ENCODE measurements at places on chromosomes 7 and 10. TPM values are rescaled to one million over a fixed set of nuclear protein-coding genes. Genes with fewer than 3 reads are reported as not detected.
A peak's percentile ranks its signal among the peaks of the same experiment; 100 is the strongest.

Gene PDGFA
- 42.4 TPM for total RNA-seq

Gene TET1
- 39.9 TPM for total RNA-seq

Gene FAM221A
- 15.9 TPM for total RNA-seq

Gene MSMB
- total RNA-seq = not detected

Gene NDUFB8
- total RNA-seq = 132 TPM

Gene TMEM270
- total RNA-seq = not detected

Gene TMEM273
- total RNA-seq = 2.4 TPM

- DNase-seq = peak; percentile 90
Observed at GRCh38 chr7:29989257-29989995, at the start of gene SCRN1. TSS of gene SCRN1 (minus strand) at chr7:29989801. CDS start at chr7:29969067, 20,734 bp downstream.

GRCh38 chr7:83494683-83495082 is 154.3 kb downstream of the SEMA3E start:
- no peak for DNase-seq

- DNase-seq = no peak
Observed at GRCh38 chr10:32318476-32318896, 28.5 kb downstream of the EPC1 start.

DNA sequence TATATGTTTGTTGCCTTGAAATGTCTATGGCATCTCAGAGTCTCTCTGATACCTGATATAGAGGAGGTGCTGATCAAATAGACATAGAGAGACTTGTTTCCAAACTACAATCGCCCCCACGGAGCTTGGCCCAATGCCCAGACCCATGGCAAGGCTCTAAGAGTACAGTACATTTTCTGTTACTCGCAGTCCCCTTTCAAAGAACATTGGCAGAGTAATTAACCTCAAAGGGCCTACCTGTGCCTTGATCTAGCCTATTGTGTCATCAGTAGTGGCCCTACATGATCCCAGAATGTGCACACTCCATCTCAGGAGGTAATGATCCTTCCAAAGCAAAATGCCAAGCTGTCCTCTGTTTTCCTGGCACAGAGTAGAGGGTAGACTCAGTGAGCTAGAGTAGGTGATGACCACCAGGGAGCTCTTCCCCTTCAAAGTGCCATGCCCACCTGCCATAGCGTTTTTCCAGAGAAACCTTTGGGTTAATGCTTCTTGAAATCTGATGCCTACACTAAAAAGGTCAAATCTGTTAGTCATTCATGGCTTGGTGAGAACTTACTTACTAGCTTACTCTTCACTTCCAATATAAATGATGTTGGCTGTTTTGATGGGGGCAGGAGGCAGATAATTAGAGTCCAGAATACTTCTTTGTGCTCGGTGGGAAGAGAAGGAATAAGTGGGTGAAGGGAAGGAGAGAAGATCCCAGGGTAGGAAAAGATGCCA is 41.2 kb upstream of the ACSL5 start:
- no peak for DNase-seq

- no peak for DNase-seq
Observed at GRCh38 chr10:35300063-35300699, 36.1 kb upstream of the CCNY start.

DNA sequence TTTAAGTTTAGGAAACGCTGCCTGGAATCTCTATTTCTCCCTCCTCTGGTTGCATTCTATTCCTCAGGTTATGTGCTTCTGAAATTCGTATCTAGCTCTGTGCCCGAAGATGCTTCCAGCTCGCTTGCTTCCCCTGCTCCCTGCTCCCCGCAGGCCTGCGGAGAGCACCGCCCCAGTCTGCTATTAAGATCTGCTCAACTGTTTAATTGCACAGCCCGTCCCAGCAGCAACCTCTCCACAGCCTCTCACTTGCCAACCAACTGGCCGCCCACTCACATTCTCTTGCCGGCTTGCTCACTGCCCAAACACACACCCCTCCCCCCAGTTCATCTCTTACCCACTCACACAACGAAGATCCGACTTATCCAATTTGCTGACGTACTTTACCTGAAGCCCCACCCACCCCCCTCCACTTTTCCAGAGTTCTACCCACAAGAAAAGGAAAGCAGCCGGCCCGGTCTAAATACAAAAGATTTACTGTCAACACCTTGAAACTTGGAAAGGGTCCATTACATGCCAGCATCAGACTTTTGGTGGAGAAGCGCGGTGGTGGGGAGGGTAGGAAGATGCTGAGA is 167.3 kb upstream of the KLF14 start:
- no peak for DNase-seq

DNA sequence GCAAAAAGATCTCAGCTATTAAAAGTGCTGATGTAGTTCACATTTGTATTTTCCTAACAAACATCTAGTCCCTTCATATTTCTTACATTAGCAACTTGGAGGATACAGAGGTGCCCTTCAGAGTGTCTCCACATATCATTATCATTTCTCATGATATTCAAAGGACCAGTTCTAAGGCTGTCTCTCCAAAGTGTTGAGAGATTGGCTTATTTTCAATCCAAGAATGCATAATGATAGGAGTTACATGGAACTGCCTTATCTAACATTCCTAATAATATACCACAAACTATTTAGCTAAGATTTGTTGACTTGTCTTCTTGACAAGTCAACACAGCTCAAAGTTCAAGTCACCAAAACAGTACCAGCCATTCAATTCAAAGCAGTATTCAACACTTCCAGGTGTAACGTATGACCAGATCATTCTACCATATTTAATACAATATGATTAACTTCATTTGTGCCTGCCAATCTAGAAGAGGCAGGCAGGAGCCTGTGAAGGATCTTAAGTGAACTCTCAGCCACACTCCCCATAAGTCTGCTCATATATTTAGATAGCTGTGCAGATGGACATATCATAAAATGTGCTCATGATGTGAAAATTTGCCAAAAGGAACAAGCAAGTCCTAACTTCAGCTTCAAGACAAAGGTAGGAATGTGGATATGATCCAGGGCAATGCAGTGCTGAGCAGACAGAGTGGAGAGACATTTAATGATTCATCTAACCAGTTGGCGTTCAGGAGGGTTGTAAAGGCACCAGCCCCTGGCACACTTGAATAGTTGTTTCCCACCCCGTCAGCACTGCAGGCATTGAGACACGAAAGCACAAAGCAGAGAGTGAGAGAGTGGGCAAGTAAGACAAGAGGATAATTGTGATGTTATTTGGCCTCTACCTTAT is 108.3 kb downstream of the MTERF1 start:
- DNase-seq = no peak

DNA sequence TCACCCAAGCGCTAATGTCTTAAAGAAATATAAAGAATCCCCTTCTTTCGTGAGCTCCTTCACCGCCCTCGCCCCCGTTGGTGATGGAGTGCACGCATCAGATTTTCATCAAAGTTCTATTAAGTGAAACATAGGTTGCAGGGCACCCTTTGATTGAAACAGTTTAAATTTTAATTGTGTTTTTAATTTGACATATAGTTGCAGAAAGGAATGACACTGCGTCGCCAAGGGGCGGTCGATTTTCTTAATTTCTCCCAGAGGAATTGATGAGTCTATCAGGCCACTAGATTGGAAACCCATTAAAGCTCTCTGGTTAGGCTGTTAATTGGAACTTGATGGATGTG is 4.1 kb upstream of the HMX2 start:
- no peak for DNase-seq

DNA sequence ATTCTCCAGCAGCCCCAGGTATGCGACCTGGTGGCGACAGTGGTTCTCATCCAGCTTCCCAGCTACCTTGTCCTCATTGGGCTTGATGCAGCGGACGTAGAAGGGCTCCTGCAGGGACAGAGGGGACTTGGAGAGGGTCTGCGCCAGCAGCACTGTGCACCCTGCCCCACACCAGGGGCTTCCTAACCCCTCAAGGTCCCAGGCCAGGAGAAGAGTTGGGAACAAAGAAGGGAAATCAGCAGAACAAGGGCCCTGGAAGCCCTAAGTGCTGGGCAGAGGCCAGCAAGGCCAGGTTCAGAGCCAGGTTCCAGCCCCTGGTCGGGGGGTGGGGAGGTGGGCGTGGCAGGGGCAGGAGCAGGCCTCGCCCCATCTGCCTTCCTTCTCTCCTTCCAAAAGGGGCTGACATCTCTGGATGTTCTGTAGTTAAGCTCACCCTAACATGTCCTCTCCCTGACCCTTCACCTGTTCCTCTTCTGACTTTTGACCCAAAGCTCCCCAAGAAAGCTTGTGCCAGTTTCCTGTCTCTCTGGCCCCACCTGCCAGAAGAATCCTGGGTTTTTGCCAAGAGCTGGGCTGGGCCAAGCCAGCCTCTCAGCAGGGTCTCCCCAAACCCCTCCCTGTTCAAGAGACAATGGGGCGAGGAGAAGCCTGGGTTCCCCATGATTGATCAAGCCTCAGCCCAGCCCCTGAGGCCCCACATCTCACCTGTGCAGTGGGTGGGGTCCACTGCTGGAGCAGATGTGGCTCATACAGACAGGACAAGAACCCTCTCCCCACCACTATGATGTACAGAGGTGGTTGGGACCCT is 11.9 kb downstream of the MYO1G start:
- no peak for DNase-seq

GRCh38 chr7:42831718-42832522 is 80.0 kb downstream of the C7orf25 start:
- DNase-seq = peak; percentile 27

GRCh38 chr10:23373156-23373555 is 28.6 kb upstream of the C10orf67 start:
- DNase-seq = no peak
